ENCODE measurements at places on chromosomes 5 and 9. TPM values are rescaled to one million over a fixed set of nuclear protein-coding genes. Genes with fewer than 3 reads are reported as not detected.

The OGN gene
- not detected for total RNA-seq

The CA9 gene
- not detected for total RNA-seq

The FOXD4 gene
- total RNA-seq: 0.71 TPM

The PSD2 gene
- not detected for total RNA-seq

The FOXD4L6 gene
- not detected for total RNA-seq

The SPARC gene
- 1.1 TPM for total RNA-seq

DNA sequence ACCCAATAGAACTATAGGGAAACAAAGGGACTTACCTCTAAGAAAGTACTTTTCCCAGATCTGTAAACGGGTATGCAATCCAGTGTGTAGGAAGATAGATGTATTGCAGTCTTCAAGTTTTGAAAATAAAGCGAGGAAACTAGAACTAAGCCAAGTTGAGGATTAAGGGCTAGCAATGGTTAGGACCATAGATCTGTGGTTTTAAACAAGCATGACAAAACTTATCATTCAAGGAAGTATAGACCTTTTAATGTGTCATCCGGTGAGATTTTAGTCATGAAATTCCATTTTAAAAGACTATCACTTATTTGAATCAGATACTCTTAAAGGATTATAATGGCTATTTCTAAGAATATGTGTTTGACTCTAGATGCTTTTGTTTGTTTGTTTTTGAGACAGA, 20.5 kb downstream of the CD274 start:
- no peak overlapping the region for H3K4me3 ChIP-seq
- no peaks in the 10 kb centered on the region for H3K27me3 ChIP-seq
- peaks cover 43% of the 10 kb centered on the region for H3K36me3 ChIP-seq
- no peak overlapping the region for H3K27ac ChIP-seq
- no peak for DNase-seq

DNA sequence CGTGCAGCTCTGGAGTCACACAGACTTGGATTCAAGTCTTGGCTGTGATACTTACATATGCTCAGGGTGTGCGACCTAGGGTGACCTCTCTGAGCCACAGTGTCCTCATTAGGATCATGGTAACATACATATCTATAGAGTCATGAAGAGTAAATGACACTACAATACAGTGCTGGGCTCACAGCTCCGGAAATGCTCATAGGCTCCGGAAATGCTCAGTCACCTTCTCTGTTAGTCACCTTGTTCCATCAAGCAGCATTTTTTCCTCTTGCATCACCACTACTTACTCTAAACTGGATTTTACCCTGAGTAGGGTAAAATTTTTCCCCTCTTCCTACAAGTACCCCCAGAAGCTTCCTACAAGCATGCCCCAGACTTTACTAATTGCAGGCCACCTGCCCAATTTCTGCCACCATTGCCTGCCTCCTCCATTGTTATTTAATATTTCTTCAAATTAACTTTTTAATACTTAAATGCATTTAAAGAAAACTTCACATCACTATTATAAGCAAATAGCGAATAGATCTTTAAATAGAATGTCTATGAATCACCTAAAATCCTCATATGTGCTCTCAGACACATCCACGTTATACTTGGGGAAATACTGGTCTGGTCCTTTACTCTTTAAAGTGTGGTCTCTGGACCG, 147.6 kb upstream of the SPRY4 start:
- no peak overlapping the region for H3K4me3 ChIP-seq
- H3K36me3 ChIP-seq: no peaks in the 10 kb centered on the region
- H3K27me3 ChIP-seq: no peaks in the 10 kb centered on the region
- H3K27ac ChIP-seq: peak overlapping the region; percentile 20
- DNase-seq: peak; percentile 46

GRCh38 chr9:109735801-109736200, 44.2 kb upstream of the PALM2AKAP2 start:
- H3K4me1 ChIP-seq: peaks cover 6% of the 10 kb centered on the region
- no peak for DNase-seq
- no peaks in the 10 kb centered on the region for H3K36me3 ChIP-seq

DNA sequence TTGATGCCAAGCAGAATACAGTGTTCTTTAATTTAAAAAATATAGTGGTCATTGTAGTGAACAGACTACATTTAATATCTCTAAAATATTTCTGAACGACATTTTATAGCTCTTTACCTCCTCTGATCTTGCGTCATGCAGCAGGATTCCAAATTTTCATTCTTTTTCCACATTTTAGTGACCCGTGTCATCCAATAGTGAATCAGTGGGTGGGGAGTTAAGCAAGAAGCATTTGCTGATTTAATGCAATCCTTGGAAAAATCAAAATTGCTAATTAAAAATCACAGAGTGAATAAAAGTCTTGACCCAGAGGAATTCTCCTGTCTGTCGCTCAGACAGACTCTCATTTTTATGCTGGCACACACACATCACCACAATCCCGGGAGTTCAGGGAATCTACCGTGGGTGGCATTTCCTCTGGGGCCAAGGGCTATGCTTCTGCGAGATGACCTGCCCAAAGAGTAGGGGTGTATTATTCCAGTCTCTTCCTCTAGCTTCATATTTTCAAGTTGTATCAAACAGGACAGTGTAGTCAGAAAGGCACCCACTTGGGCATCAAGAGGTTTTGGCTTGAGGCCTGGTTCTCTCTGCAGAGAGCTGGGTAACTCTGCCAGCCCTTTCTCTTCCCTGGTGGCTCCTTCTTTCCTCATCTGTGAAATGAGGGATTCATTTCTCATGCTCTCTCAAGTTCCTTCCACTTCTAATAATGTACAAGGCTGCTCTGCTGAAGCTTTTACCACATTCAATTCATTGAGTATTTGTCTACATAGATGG, 24.8 kb upstream of the OTP start:
- no peak overlapping the region for H3K4me3 ChIP-seq
- peaks cover 6% of the 10 kb centered on the region for H3K27me3 ChIP-seq
- DNase-seq: no peak
- H3K27ac ChIP-seq: no peak overlapping the region
- no peaks in the 10 kb centered on the region for H3K36me3 ChIP-seq

GRCh38 chr5:52579391-52579790, 208.3 kb upstream of the ITGA1 start:
- no peaks in the 10 kb centered on the region for H3K36me3 ChIP-seq
- H3K27me3 ChIP-seq: peaks cover 2% of the 10 kb centered on the region
- H3K4me1 ChIP-seq: no peaks in the 10 kb centered on the region
- no peak overlapping the region for H3K27ac ChIP-seq
- no peak for DNase-seq

DNA sequence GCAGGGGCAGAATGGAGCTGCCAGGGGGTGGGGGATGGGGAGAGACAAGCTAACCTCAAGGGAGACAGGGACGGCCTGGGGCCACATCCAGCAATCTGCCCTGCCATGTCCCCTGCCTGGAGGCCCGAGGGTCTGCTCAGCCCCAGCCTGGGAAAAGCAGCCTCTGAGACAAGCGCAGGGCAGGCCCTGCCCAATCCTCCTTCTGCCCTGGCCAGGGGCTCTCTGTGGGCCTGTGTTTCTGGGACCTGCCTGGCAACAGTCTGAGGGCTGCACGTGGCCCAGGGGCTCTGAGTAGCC, 13.9 kb upstream of the QSOX2 start:
- no peak overlapping the region for H3K27ac ChIP-seq
- no peak for DNase-seq
- no peaks in the 10 kb centered on the region for H3K4me1 ChIP-seq
- no peaks in the 10 kb centered on the region for H3K27me3 ChIP-seq

DNA sequence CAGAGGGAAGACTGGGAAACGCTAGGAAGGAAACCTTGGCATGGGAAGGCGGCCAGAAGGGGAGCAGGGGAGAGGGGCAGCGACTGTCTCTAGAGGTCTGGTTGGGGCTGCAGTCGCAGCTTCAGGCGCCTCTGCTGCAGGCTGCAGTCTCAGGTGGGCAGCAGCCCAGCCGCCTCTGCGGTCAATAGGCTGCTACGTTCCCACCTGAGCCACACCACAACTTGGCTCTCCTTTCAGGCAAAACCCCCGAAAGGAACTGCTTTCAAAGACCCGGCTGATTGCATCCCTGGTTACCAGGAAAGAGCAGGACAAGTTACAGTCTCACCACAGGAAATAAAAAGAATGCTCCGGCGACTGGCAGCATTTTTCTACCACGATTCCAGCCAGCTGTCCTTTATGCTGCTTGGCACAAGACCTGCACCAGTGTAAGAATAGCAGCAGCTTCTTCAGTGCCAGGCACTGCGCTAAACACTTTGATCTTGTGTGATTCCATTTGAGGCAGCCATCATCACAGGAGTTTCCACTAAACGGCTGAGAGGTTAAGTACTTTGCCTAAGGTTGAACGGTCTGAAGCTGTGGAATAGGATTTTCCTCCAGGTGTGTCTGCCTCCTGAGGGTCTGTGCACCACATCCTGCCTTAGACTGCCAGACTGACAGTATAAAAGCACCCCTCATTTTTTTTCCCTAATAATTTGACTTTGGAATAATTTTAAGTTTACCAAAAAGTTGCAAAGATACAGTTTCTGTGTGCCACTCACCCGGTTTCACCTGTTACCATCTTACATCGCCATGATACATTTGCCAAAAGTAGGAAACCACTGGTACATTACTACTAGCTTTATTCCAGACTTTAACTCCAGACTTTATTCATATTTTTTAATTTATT, 7.5 kb downstream of the RPS14 start:
- peaks cover 22% of the 10 kb centered on the region for H3K4me1 ChIP-seq
- peaks cover 2% of the 10 kb centered on the region for H3K27me3 ChIP-seq
- DNase-seq: no peak
- no peak overlapping the region for H3K27ac ChIP-seq
- H3K36me3 ChIP-seq: peaks cover 40% of the 10 kb centered on the region

DNA sequence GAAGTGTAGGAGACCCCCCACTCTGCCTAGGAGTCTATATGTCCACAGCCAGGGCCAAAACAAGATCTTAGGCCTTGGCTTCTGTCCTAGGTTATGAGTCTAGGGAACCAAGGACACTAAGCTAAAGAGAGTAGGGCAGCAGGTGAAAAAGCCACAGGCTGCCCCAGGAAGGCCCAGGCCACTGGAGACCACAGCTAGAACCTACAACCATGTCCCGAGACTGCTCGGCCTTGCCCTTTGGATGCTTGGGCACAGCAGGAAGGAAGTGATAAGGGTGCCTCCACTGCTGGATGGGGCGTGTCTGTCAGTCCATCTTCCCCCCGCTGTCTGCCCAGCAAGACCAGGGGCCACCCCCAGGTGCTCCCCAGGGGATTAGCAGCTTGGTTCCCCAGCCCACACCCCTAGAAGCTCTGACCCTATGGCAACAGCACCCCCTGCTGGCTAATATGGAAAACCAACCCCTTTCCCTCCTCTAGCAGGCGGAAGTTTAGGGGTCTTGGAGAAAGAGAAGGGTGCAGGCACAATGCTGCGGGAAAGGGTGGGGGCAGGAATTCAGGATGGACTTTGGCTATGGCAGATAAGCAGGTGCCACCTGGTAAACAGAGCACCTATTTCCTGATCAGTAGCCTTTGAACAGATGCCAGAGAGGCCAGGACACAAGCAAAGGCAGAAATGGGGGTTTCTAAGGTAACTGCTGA, 10.5 kb upstream of the IRF1 start:
- no peaks in the 10 kb centered on the region for H3K36me3 ChIP-seq
- peaks cover 44% of the 10 kb centered on the region for H3K4me1 ChIP-seq

GRCh38 chr5:149901511-149901910, 43.1 kb downstream of the PDE6A start:
- no peak overlapping the region for H3K27ac ChIP-seq
- H3K4me1 ChIP-seq: peaks cover 10% of the 10 kb centered on the region
- peaks cover 21% of the 10 kb centered on the region for H3K27me3 ChIP-seq
- H3K4me3 ChIP-seq: no peak overlapping the region
- peak; percentile 22 for DNase-seq

DNA sequence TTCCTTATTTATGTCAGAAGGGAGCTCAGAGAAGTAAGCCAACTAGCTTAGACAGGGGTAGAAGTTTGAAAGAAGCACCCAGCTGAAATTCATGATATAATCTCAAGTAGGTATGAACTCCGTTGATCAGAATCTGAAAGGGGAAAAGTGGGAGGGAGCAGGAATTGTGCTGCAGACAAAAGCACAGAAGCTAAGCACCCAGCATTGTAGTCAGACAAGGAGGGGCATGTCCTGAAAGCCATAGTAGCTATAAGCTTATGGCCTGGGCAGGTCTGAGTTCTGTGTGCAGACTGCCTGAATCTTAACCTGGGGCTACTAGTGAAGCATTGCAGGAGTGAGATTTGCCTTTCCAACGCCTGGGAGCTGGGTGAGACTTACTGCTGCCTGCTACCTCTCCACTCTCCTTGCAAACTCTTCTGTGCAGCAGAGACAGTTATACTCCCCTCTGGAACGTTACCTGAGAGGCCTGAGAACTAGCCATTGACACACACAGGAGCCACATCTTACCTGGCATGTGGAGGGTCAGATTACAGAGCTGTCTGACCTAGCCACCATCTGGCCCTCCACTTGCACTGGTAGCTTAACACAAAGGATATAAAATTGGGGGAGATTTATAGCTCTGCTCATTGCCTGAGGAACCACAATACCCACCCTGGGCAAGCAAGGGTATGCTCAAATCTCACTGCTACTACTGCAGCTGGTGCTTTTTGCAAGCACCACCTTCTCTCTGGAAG, 9.8 kb upstream of the CYLC2 start:
- H3K4me3 ChIP-seq: no peak overlapping the region
- no peaks in the 10 kb centered on the region for H3K36me3 ChIP-seq
- no peaks in the 10 kb centered on the region for H3K4me1 ChIP-seq
- no peak for DNase-seq

DNA sequence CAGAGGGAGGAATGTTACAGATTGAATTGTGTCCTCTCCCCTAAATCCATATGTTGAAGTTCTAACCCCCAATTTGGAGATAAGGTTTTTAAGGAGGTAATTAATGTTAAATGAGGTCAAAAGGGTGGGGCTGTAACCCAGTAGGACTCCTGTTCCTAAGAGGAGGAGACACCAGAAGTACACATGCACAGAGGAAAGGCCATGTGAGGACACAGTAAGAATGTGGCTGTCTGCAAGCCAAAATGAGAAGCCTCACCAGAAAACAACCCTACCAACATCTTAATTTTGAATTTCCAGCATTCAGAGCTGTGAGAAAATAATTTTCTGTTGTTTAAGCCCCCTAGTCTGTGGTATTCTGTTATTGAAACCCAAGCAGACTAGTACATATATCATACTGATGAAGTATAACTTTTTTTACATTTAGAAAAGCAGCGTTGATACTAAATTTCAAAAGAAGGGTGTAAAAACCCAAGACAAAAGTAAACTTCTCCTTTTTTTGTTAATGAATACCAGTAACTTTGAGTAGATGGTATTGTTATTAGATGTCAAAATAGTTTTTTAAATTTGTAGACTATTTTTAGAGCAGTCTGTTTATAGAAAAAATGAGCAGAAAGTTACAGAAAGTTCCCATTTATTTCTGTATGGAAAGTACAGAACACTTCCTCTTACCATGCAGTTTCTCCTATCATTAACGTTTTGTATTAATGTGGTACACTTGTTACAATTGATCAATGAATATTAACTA, 25.1 kb downstream of the RNF180 start:
- H3K27me3 ChIP-seq: no peaks in the 10 kb centered on the region
- no peak overlapping the region for H3K4me3 ChIP-seq
- no peak for DNase-seq
- H3K36me3 ChIP-seq: no peaks in the 10 kb centered on the region
- no peak overlapping the region for H3K27ac ChIP-seq
- H3K4me1 ChIP-seq: no peaks in the 10 kb centered on the region

- peaks cover 13% of the 10 kb centered on the region for H3K4me1 ChIP-seq
- peak overlapping the region; percentile 71 for H3K27ac ChIP-seq
- no peak for DNase-seq
- peak overlapping the region; percentile 44 for H3K4me3 ChIP-seq
These were observed 161.1 kb upstream of the CDH12 start for GRCh38 chr5:23014266-23014665.

GRCh38 chr5:173880306-173880985, 7.7 kb upstream of the CPEB4 start:
- peaks cover 23% of the 10 kb centered on the region for H3K4me1 ChIP-seq
- H3K4me3 ChIP-seq: no peak overlapping the region
- H3K27ac ChIP-seq: no peak overlapping the region
- DNase-seq: no peak
- no peaks in the 10 kb centered on the region for H3K27me3 ChIP-seq

All from activated CD4-positive, alpha-beta T cell treated with anti-CD3 and anti-CD28 coated beads, Interleukin-2, amount 10 ng/mL, durations not matched to agents 7 days and 5 days (primary cell).